NCI-H526 (cell line): ENCODE measurements at places on chromosomes 4 and X.
A peak's percentile ranks its signal among the peaks of the same experiment; 100 is the strongest.

- DNase-seq = no peak
Measured at GRCh38 chr4:86048426-86048825, 311.4 kb downstream of the MAPK10 start.

- no peak for DNase-seq
Measured at GRCh38 chr4:8103421-8104390, 54.9 kb downstream of the ABLIM2 start.

DNA sequence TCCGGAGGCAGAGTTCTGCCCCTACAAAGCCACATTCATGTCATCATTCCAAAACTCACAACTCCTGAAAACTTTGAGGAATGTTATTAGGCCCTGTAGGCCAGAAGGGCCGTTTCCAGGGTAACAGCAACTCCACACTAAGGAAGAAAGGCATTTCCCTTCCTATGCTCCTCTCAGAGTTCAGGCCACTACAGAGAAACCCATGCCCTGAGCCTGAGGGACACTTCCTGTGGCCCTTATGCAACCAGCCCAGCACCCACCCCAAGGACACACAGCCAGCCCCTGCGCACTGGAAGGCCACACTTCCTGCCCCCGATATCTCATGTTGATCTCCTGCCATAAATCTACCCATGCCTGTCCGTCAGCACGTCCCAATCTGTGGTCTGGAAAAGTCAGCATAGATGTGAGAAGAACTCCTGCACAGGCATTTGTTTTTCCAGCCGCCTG lies 289.3 kb downstream of the BCOR start:
- no peak for DNase-seq

DNA sequence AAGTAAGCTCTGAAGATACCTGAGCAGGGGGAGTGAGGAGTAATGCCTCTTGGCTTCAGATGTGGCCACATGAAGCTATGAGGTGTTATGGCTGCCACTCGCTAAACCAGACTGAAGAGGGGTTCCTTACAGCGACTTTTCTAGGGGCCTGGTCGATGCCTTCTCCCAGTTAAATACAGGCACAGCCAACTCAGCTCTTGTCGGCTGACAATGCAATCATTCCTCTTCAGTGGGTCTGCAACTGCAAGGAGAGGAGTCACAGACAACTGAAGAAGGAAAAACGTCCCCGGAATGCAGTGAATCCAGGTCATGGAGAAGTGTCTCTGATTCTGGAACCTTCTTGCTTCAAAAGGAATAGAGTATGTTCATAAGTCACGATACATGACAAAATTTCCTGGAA lies 106.4 kb downstream of the RNF150 start:
- DNase-seq = no peak

DNA sequence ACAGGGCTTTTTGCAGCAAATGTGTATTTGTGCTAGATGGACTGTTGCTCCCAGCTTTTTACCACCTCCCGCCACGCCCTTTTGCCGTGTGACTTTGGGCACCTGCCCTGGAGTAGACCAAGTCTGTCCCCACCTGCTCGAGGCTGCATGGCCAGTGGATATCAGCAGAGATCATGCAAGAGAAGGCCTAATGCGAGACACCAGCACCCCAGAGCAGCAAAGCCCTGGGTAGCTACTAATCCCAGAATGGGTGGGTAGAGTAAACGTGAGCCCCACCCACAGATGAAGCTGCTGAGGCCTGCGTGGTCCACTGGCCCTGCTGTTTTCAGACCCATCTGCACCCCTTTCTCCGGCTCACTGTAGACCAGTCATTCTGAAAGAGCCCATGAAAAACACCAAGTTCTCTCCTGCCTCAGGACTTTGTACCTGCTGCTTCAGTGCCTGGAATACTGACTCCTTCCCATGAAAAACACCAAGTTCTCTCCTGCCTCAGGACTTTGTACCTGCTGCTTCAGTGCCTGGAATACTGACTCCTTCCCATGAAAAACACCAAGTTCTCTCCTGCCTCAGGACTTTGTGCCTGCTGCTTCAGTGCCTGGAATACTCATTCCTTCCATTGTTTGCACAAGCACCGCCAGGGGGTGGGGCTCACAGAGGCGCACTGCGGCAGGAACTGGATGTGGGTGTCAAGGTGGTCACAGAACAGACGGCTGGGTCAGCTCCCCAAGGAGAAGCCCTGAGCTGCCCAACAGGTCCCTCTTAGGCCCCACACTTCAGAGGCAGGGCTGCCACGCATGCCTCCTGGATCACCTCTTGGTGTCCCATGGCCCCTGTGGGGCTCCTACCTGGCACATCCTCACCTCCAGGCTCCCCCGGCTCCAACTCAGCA lies 5.1 kb upstream of the TNIP2 start:
- DNase-seq = peak; percentile 49

GRCh38 chr4:82712561-82712960 lies 86.0 kb downstream of the SCD5 start:
- DNase-seq = no peak

DNA sequence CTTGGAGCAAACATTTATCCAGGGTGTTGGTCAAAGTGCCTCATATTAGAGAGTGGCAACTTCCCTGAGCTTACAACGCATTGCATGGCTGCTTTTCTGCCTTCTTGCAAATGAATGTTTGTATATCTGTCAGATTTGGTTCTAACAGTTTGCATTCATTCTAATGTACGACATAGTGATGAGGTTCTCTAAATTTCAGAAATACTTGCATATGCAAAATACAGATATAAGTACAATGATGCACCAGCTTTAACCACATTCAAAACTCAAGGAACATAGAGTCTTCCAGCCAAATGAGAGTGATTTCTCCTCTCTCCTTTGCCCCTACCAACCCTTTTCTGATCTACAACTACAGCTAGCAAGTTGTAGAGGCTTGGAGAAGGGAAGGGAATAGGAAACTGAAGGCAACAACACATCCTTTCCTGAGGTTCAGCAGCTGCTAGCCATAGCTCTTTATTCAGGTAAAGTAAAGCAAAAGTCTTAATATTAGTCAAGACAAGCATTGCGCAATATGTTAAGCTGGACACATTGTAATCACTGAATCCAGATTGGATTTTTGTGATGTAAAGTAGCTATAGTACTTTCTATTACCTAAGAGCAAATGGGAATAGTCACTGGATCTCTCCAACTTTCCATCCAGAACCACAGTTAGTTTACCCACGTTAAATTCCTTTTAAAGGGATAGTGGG lies 6.3 kb downstream of the TKTL2 start:
- DNase-seq = peak; percentile 12

GRCh38 chrX:12844319-12844718 lies 22.6 kb upstream of the TLR7 start:
- DNase-seq = peak; percentile 2
